Activated T-helper 1 cell treated with Interleukin-2 at 50 U/mL for 16 hours (primary cell): ENCODE measurements at places on chromosomes 16 and 17.

- no peak for DNase-seq
Measured at GRCh38 chr17:2395258-2396181, 5.3 kb downstream of the MNT start.

DNA sequence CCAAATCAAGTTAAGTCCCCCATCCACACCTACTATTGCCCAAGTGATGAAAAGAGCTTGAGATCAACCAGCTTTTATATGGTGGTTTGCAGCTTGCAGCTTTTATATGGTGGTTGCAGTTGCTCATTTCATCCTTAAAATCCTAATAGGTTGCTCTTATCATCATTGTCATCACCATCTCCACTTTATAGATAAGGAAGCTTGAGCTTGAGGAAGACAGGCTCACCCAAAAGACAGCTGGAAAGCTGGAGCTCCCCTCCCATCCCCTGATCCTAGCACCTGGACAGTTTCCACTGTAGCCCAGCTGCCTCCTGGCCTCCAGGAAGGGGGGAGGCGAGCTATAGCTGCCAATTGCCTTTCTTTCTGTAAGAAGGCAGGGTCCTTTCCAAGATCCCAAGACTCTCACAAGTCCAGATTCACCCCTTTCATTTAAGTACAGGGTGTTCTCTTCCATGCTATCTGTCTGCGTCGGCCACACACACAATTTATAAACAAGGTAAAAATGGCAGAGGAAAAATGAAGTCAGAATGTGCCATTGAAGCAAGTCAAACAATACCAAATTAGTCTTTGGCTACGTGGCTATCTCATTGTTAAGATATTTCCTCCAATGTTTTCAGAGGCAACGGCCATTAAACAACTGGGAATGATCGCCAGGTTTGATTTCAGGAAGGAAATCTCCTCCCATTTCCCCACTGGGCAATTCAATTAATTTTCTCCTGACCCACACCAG lies 63.3 kb downstream of the PECAM1 start:
- DNase-seq, result no peak

DNA sequence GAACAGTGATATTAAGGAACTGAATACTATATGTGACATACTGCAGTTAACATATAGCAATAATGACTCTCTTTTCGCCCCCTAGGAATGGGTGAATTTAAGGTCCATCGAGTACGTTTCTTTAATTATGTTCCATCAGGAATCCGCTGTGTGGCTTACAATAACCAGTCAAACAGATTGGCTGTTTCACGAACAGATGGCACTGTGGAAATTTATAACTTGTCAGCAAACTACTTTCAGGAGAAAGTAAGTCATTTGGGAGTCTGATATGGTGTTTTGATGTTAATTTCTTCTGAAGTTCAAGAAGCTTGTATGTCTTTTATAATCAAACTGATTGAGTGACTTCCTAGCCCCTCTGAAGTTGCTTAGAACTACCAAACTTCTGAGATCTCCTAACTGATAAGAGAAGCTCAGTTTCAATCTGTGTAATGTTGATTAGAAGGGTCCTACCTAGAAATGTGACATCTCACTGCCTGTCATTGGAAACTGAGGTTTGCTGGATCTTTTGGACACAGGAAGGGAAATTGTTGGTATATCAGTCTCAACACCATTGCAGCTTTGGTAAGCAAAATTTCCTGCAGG lies 1.0 kb downstream of the UTP4 start:
- DNase-seq, result no peak

DNA sequence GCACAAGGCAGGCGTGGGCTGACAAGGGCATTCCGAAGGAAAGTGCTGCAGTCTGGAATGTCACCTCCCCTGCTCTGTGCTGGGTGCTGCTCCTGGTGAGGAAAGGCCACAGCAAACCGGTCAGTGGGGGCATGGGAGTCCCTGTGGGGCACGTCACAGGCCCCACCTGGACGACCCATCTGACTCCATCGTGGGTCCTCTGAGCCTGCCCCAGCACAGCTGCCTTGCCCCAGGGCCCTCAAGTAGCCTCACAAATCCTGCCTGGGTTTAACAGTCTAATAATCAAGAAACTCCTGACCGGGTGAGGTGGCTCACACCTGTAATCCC lies 2.8 kb upstream of the MYO15B start:
- DNase-seq, result no peak

GRCh38 chr17:6753006-6753445 lies 2.8 kb upstream of the XAF1 start:
- DNase-seq, result peak; percentile 15

DNA sequence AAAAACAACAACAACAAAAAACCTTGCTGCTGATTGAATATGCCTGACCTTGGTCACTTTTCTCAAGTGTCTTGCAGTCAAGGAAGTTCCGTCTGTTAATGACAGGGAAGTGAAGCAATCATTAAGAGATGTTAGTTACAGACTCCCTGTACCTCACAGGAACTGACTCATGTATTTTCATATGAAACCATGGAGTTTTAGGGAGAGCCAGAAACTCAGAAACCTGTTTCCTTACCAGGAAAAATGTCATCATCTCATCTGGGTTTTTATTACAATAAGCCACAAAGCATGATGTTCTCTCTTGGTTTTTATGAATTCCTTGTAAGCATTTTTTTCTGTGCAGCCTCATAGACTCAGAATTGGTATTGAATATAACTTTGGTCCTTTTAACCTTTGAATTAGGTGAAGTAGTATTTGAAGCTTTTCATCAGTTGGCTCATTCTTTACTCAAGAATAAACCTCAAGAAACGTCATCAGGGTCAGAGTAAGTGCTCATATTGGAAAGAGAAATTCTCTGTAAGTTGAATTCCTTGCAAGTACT lies 10.3 kb downstream of the LYRM1 start:
- no peak for DNase-seq

- DNase-seq, result no peak
Measured at GRCh38 chr16:66751053-66751302, 431 bp downstream of the DYNC1LI2 start.

- DNase-seq, result no peak
Measured at GRCh38 chr16:56423584-56424403, 1.6 kb downstream of the AMFR start.

- no peak for DNase-seq
Measured at GRCh38 chr16:12349936-12350850, 373.7 kb downstream of the SNX29 start.

DNA sequence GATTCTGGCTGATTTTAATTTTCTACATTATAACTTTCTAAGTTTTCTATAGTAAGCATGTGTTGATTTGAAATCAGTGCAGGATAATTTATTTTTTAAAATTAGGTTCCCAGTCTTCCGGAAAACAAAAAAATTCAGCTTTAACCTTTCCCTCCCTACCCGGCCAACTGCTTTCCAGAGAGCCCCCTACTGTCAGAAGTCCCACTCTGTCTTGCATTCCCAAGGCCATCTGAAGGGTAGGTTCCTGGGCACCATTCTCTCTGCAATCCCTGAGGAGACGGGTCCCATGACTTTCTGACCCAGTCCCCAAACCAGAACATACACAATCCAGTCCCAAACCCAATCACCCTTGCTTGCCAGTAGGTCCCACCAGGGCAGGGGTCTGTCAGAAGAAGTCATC lies 200.3 kb downstream of the CYLD start:
- no peak for DNase-seq

DNA sequence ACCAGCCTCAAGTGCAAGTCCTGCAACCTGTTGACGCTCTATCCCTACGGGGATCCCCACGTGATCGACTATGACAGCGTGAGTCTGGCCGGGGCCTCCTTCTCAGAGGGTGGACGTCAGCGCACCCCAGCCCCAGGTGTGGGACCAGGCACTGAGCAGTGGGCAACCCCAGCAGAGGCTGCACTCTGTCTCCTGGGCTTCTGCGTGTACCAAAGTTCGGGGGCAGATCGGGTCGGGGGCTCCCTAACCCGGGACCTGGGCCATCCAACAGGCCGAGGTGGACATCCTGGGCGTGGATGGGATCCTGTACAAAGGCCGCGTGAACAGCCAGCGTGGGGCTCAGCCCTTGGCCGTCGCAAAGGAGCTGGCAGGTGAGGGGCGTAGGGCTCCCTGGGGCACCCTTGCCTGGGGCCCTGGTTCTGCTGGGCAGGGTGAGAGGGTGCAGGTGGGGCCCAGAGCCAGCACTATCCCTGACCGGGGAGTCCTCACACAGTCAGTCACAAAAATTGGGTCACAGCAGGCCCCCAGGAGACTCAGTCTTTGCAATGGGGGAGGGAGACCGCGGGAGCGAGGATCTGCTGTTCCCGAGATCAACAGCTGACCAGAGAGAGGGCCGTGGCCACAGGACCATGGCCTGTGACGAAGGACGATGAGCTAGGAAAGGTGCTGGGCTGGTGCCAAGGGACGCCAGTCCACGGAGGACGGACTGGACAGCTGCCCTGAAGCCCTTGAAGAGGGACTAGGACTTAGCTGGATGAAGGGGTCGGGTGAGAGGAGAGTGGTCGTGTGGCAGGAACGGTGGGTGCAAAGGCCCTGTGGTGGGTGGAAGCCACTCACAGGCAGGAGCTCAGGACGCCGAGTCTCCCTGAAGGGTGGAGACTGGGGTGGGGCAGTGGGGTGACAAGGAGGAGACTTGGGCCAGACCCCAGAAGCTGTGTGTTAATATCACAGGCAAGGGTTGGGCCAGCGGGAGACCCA lies 20.0 kb downstream of the UBALD1 start:
- DNase-seq, result no peak

DNA sequence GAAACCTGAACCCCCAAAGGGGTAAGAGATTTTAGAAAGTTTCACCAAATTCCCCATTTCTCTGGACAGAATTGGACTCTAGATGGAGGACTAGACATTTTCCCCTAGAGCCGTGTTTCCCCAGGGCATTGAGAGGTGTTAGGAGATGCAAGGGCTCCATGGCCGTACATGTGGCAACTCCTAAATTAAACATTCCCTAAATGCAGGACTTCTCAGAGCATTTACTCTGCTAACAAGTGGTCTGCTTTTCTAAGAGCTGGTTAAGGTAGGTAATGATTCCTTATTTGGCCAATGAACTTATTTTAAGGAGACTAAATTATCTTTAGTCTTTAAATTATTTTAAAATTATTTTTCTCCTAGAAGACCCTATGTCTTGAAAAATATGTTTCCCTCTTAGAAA lies 200.9 kb downstream of the MSI2 start:
- DNase-seq, result no peak

DNA sequence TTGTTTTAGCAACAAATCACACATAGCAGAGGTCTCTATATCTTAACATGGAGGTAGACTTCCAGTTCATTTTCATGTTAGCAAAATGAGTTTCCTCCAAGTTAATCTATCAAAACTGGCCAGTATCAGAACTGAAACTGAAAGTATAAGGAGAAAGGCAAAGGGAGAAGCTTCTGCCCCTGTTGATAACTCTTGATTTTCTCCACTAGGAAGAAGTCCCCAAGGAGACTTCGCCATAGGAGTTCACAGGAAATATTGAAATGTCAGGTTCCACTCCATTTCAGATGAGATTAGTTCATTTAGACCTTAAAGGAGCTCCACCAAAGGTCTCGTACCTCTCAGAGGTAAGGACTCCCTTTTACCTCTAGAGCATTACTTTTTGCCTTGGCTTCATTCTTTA lies 1.2 kb upstream of the OGFOD3 start:
- no peak for DNase-seq

DNA sequence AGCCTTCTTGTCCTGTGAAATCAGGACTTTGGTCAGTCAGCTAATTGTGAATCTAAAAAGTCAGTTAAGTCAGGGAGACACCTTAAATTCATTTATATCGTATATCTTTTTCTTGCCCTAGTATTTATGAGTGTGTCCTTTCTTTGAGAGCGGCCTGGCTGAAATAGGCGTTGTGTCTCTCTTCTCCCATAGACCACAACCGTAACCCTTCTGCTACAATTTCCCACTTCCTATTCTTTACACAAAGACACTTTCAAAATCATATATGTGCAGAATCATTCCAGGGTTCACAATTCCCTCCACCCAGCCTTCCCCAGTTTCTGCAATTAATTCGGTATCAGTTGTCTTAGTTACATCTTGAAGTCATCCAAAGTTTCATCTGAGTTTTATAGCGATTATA lies 14.0 kb upstream of the COTL1 start:
- no peak for DNase-seq

- DNase-seq, result no peak
Measured at GRCh38 chr17:79813297-79814126, 16.6 kb upstream of the CBX8 start.

- no peak for DNase-seq
Measured at GRCh38 chr17:55743103-55743679, 7.7 kb upstream of the PCTP start.

- DNase-seq, result no peak
Measured at GRCh38 chr17:75816693-75817092, 27.5 kb downstream of the UNC13D start.
